ENCODE measurements at places on chromosomes 4 and X.
A peak's percentile ranks its signal among the peaks of the same experiment; 100 is the strongest.

- DNase-seq, result no peak
These were observed 95.2 kb downstream of the DCLK2 start for GRCh38 chr4:150173432-150173861.

DNA sequence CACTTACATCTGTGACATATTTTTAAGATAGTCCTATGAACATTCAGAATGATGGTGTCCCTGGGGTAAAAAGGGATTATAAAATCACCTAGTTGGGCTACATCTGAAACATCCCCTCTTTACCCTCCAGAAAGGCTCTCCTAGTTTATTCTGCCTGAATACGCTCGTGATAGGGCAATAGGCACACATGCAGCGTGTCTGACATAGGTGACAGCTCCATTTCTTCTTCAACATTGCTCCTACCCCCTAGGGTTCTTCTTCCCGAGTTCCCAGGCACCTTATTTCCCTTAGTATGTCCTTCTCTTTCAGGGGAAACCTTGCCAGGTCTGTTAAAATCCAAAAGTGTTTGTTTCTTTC, 27.1 kb upstream of the CFAP299 start:
- no peak for DNase-seq

- DNase-seq, result no peak
These were observed 9.6 kb downstream of the CTAG1A start for GRCh38 chrX:154594491-154594890.

GRCh38 chr4:36990128-36990872, 254.2 kb upstream of the NWD2 start:
- DNase-seq, result no peak

DNA sequence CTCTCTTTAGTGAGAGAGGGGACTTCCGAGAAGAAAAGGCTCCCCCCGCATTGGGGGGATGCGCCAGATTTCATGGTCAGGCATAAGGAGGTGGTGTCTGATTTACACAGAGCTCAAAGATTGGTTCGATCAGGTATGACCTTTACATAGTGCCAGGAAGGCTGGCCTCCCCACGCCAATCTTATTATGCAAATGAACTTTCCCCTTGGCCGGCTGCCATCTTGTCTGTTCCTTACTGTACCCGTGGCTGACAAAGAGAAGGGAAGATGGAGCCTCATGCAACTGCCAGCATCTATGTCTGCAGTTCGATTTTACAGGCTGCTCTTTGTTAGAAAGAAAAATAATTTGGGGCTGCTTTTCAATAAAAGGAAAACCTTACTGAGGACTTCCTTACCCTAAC, 197.2 kb downstream of the GPM6A start:
- DNase-seq, result no peak

DNA sequence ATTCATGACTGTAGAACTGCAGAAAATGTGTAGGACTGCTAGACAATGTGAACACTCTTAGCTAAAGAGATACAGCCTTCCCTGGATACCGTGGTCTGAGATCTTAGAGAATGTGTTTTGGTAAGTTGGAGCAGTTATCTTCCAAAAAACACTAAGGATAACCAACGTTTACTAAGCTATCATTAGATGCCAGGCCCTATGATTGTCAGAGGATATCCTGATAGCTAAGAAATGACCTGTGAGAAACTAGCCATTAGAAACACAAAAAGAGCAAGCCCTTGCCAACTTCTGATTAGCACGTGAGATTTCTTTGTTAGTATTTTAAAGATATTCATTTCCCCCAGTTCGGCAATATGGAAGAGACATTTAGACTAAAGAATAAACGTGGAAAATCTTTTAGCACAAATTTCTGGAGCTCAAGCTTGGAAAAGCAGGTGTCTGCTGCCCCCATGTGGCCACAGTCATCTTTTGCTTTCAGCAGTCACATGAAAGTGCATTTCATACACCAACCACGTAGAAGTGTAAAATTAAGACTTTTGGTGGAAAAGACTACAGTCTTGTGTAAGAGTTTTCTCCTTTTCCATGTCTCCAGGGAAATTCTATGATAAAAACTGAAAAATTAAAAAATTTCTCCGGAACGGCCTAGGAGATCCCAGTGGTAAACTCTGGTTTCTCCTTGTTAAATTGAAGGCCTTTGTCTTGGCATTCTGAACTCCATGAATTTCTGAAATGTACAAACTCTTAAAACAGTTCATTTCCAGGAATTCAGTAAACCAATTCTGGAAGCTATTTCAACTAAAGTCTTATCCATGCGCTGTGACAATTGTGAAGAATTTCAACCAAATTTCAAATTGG, 136.4 kb downstream of the ZNF674 start:
- peak; percentile 65 for DNase-seq

GRCh38 chr4:183831683-183832082, 73.4 kb upstream of the STOX2 start:
- DNase-seq, result no peak

DNA sequence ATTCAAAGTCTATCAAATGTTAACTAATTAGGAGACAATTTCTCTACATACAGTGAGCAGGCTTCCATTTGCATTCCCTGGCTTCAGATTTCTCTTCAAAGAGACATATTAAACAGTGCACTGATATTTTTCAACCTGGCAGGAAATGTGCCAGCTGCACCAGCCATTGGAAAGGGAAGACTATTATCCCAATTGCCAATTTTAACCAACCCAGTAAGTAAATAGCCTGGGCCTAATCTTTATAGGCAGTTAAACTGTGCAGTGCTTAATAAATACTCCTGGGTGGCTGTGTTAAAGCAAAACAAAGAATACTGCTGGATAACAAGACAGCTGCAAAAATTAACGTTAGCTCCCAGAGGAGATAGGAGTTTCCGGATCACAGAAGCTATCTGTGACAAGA, 111.9 kb upstream of the GALNT7 start:
- DNase-seq, result no peak

GRCh38 chr4:84948056-84948455, 18.4 kb downstream of the WDFY3 start:
- DNase-seq, result no peak

GRCh38 chr4:124018383-124019317, 622.1 kb downstream of the SPRY1 start:
- DNase-seq, result no peak

GRCh38 chr4:47736555-47736954, 101.3 kb downstream of the CORIN start:
- no peak for DNase-seq

- no peak for DNase-seq
These were observed 391.8 kb upstream of the MAGEB16 start for GRCh38 chrX:35406386-35406785.

DNA sequence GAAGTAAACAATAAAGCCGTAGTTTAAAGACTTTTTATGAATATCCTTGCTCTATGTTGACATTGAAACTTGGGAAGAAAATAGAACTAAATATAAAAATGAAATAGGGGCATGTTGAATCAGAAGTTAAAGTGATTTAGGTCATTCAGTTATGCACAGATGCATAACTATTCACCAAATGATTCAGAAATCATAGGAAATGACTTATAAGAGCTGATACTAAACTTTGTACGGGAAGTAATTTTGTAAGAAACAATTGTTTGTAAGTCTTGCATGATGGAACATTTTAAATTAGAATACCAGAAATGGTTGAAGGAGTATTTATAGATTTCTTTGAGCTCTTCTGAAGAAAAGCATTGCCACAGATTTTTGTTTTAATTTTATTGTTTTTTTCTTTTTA, 246.5 kb downstream of the CPE start:
- no peak for DNase-seq

DNA sequence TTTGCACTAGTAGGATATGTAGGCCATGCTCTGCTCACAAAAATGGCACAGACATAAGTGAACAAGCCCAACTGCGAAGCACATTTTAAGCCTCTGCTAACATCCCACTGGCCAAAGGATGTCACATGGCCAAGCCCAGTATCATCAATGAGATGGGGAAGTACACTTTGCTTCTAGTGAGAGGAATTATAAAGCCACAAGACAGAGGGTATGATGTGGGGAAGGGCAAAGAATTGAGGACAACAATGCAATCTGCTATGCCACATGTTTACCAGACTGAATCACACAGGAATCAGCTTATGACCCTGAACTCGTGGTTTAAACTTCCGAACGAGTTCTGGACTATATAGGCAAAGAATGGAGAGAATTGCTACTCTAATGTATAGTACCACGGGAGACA, 39.1 kb downstream of the SUPT20HL1 start:
- no peak for DNase-seq

DNA sequence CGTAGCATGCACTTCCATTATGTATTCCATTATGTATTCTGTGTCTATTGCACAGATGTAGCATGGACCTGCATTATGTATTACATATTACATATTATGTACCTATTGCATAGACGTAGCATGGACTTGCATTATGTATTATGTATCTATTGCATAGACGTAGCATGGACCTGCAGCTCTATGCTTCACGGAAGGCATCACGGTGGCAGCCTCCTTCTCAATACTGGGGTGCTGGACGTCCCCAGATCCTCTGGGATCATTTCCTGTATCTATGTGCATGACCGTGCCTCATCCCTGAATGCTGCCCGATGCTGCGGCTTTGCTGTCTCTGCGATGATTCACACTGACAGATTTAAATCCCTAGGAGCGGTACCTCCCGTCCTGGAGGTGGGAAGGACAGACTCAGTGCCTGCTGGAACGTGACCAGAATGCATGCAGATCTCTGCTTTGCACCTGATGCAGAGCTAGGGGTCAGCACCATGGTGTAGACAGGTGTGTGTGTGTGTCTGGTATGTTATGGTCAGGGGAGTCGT, 317.5 kb downstream of the DHRSX start:
- no peak for DNase-seq

GRCh38 chr4:67437974-67438713, 107.2 kb downstream of the CENPC start:
- no peak for DNase-seq

- DNase-seq, result no peak
These were observed 188.0 kb upstream of the RBPJ start for GRCh38 chr4:26132858-26133257.

DNA sequence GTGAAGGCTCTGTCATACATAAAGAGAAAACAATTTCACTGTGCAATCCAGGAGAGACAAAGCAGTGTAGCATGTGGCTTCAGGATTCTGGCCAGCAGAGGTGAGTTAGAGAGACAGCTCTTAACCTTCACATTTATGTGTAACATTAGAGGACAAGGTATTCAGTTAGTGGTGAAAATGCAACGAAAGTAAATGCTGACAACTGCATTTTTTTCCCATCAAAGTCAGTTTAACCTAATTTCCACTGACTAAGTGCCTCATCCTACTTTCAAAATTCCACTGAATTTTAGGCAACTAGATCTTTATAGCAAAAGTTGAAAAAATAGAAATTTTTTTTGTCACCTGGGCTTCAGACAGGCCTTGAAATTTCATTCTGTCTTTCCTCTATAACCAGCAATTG, 130.8 kb upstream of the LNX1 start:
- DNase-seq, result no peak

- DNase-seq, result peak; percentile 49
These were observed 184.3 kb downstream of the NAA11 start for GRCh38 chr4:79141530-79141929.

- DNase-seq, result no peak
These were observed 21.4 kb upstream of the SLC10A6 start for GRCh38 chr4:86870442-86871069.

DNA sequence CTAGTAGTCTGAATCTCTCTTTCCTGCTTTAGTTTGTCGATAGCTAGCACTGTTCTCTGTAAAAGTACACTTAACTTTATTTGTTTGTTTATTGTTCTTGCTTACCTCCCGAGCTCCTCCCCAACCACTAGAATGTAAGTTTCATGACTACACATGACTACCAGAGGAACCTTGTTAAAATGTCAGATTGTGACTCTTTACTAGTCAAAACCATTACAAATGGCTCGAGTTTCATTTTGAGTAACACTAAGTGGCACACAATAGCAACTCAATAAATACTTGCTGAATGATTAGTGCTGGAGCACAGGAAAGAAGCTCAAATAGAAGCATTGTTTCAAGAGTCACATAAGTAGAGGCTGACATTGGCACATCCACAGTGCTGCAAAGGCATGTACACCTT, 116.1 kb downstream of the MAPK10 start:
- no peak for DNase-seq

- DNase-seq, result no peak
These were observed 144.5 kb downstream of the SMIM20 start for GRCh38 chr4:26058537-26058936.
